Activated T-cell treated with anti-CD3 and anti-CD28 coated beads, Interleukin-2, amount 50 U/mL, for 4 hours (primary cell): ENCODE measurements at places on chromosomes 12 and 14. TPM values are rescaled to one million over a fixed set of nuclear protein-coding genes. Genes with fewer than 3 reads are reported as not detected.

Gene AMHR2
- total RNA-seq, result not detected

Gene CINP
- 58.4 TPM for total RNA-seq

Gene RTL1
- total RNA-seq, result not detected

Gene PLXNC1
- total RNA-seq, result 3.1 TPM

Gene IFNG
- 61.8 TPM for total RNA-seq

Gene NEUROD4
- not detected for total RNA-seq

Gene ACOT6
- not detected for total RNA-seq

Gene LHX5
- not detected for total RNA-seq

Gene IL26
- total RNA-seq, result 2.6 TPM

Gene CHMP4A
- 85.5 TPM for total RNA-seq

Gene TPPP2
- not detected for total RNA-seq
